ENCODE measurements at places on chromosomes 3 and 15.

GRCh38 chr15:98174286-98174685, 213.8 kb downstream of the ARRDC4 start:
- no peak for DNase-seq

- DNase-seq: no peak
These were observed 699.8 kb upstream of the GBE1 start for GRCh38 chr3:82461049-82461889.

- DNase-seq: no peak
These were observed 1.9 kb upstream of the DPH6 start for GRCh38 chr15:35547775-35548364.

DNA sequence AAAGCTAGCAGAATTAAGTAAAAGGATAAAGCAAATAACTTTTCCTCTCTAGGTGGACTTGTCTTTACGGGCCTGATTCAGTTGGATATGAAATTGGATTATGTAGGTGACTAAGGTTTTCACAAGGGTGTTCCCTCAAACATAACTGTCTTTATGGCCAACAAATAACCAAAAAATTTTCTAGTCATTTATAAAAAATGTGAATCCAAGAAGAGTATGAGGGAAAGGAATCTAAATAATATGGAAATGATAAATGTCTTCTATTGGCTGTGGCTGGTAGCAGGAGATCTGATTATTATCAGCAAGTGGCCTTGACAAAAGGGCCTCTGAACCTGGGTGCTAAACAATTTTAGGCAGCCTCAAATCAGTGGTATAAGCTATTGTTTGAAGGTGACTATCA, 594.0 kb upstream of the UBE2E2 start:
- no peak for DNase-seq

DNA sequence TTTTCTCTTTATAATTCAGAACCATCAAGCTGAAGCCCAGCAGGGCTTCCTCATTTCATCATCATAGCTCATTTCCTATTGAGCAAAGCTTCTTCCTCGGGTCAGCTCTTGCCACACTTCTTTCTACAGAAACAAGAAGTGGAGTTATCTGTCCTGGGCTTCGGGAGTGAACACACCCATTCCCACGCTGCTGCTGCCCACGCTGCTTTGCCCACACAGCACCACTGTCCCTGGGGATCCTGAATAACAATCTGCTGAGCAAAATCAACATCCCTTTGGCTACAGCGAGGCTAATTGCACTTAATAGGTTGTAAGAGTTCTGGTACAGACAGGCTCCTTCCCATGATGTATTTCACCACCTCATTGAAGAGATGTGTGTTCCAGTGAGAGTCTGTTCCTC, 23.7 kb downstream of the CEP19 start:
- no peak for DNase-seq

- DNase-seq: no peak
These were observed 24.2 kb downstream of the NBEAL2 start for GRCh38 chr3:47003461-47004368.

GRCh38 chr15:23467110-23467600, 20.1 kb upstream of the GOLGA6L2 start:
- DNase-seq: no peak

DNA sequence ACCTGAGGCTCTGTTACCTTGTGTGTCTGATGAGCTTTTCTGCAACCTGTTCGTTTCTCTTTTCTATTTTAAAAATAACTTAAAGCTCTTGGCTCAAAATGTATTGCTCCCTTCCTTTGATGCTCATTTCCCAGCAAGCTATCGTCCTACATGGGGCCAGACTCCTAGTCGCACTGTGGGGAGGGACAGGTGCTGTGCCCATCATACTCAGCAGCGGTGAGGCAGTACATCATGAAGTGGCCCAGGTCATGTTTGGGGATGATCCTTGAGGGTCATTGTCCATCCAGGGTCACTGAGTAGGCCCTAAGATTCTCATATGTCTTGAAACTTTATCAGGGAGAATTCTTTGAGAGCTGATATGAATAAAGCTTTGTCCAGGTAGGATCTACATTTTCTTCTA, 41.1 kb downstream of the PTH1R start:
- no peak for DNase-seq

DNA sequence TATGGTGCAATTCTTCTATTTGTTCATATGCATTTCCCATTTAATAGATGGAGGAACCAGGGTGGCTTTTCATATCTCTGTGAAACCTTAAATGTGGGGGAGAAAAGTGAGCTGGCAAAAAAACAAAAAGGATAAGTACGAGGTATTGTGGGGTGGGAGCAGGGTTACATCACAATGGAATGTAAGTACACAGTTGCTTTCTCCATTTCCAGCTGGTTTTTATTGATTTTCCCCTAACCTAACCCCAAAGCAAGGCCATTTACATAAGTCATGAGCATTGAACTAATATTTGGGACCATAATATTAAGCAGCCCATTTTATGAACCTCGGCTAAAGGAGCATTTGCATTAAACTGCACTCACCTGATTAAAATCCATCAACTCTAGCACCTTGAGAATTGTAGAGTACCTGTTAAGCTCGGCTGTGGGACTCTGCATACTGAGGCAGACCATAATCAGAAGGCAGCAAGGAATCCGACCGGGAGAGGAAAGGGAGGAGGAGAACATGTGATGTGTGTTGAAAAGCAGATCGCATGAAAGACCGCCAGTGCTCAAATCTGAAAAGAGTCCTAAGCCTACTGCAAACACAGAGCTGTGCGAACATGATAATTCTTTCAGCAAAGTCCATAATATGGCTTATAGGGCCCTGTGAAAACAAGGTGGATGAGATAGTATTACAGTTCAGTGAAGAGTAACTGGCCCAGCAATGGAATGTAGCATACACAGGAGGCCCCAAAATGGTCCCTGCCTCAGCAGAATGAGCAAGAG, 513.4 kb downstream of the FHIT start:
- no peak for DNase-seq

GRCh38 chr15:82137261-82137660, 91.4 kb upstream of the MEX3B start:
- no peak for DNase-seq

GRCh38 chr15:98927022-98927421, 80.6 kb downstream of the PGPEP1L start:
- DNase-seq: no peak

GRCh38 chr15:77844798-77845446, 212.2 kb upstream of the LINGO1 start:
- no peak for DNase-seq

DNA sequence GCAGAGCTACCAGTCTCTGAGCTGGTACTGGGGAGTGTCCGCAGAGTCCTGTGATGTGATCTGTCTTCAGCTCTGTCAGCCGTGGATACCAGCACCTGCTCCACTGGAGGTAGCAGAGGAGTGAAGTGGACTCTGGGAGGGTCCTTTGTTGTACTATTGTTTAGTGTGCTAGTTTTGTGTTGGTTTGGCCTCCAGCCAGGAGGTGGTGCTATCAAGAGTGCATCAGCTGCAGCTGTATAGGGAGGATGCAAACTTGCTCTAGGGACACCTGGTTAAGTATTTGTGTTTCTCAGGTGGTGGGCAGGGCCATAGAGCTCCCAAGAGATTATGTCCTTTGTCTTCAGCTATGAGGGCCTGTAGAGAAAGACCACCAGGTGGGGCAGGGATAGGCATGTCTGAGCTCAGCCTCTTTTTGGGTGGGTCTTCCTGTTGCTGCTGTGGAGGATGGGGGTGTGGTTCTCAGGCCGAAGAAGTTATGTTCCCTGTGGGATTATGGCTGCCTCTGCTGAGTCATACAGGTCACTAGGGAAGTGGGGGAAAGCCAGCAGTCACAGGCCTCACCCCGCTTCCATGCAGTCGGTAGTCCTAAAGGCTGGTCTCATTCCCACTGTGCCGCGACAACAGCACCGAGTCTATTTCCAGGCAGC, 443.2 kb upstream of the TBL1XR1 start:
- peak; percentile 9 for DNase-seq

DNA sequence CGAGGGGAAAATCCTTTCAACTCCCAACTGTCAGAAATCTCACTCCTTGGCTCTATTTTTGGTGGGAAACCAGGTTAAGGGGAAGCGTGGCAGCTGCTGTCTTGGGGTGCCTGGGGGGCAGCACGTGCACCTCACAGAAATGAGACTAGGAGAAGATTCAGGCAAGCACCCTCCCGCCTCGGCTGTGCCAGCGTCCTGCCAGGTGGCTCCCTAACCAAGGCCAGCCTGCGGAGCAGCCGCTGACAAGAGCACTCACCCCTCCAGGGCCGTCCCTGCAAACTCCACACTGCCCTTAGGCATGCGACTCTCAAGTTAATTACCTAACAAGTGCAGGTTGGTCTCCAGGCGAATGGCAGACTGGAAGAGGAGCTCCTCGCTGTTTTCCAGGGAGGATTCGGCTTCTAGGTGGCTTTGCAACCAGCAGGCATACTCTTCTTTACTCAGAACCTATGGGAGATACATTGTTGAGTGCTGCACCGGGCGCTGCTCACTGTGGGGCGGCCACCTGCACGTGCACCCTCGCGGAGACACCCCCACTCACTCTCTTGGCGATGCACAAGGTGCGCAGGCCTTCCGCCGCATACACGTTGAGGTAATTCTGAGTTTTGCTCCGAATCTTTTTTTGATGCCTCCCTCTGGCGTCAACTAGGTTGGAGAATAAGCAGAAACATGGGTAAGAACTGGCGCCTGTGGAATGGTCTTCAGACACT, 155.3 kb downstream of the ATP10A start:
- DNase-seq: no peak

GRCh38 chr3:132543011-132543739, 53.9 kb upstream of the ACKR4 start:
- no peak for DNase-seq

- no peak for DNase-seq
These were observed 175.4 kb downstream of the ANXA2 start for GRCh38 chr15:60222404-60222803.

- DNase-seq: no peak
These were observed 4.2 kb downstream of the TEX264 start for GRCh38 chr3:51675201-51675611.

DNA sequence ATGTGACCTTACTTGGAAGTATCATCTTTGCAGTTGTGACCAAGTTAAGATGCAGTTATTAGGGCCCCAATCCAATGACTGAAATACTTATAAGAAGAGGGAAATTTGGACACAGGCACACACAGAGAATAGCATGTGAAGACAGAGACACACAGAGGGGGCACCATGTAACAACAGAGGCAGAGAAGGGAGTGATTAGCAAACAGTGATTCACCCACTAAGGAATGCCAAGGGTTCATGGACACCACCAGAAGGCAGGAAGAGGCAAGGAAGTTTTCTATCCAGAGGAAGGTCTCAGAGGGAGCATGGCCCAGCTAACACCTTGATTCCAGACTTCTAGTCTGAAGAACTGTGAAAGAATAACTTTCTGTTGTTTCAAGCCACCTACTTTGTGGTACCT, 25.0 kb downstream of the SIDT1 start:
- no peak for DNase-seq

DNA sequence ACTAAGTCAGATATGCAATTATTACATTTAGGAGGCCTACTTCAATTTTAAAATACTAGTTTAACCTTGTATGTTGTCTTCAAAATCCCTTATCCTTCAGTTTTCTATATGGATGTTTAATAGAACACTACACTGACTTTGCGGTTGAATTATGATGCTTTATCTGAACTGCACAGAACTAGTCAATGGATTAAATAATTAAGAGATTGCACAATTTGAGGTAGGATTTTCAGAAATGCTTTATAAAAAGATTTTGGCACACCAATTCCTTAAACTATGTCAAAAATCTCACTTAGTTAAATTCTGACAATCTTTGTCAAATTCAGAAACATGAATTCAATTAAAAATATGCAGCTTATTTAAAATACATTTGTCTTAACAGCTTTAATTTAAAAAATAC, 28.1 kb downstream of the ATOSA start:
- no peak for DNase-seq

DNA sequence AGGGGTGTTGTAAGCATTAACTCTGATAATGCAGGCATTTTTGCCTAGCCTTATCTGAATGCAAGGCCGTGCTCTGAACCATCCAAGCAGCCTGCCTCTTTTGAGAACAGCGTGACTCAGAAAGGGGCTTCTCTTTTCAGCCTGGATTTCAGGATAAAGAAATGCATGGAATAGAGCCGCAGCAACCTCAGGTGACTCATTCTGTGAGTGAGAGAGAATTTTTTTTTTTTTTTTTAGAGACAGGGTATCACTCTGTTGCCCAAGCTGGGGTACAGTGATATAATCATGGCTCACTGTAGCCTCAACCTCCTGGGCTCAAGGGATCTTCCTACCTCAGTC, 20.6 kb upstream of the PDE8A start:
- DNase-seq: no peak

DNA sequence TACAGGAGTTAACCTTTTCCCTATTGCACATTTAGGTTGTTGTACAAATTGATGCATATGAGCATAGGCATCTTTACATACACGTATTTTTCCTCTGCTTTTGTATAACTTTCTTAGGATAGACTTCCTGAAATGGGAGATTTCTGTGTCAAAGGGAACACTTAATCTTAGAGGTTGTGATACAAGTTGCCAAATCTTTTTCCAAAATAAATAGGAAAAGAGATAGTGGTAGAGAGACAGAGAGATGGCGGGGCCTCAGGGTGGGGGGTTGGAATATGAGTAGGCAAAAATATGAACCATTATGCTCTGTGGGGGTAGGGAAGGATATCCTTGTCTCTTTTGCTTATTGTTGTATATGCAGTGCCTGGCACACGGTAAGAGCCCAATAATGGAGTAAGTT, 70.7 kb upstream of the UBE2E1 start:
- DNase-seq: no peak

DNA sequence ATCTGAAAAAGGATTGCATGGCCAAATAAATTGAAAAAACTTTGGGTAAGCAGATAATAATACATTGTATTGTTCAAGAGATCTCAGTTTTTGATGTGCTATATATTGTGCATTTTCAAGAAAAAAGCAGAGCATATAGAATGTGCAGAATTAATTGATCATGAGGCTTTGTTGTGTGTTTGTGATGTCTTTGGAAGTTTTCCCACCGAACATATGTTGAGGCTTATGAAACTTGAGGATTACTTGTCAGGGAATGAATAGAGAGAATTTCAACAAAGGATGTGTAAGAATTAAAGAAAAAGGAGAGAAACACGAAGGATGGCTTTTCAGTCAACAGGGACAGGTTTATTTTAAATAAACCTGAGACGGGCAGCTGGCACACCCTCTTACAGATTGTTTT, 232.5 kb upstream of the POU1F1 start:
- no peak for DNase-seq

GRCh38 chr3:159501029-159501428, 487.6 kb upstream of the IL12A start:
- no peak for DNase-seq

GRCh38 chr3:158725348-158726011, 6.8 kb downstream of the RARRES1 start:
- DNase-seq: no peak

DNA sequence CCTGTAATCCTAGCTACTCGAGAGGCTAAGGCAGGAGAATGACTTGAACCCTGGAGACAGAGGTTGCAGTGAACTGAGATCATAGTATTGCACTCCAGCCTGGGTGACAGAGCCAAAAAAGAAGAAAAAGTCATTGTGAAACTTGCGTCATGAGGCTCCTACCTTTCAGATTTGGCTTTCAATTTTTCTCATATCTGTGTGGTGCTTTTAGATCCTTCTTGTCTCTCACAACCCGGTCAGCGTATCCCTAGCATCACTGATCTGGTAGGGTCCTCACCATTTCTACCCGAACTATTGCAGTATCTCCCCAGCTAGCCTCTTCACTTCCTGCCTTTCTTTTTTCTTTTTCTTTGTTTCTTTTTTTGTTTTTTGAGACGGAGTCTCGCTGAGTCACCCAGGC, 21.6 kb upstream of the GCNT3 start:
- no peak for DNase-seq

GRCh38 chr3:125367403-125368230, 7.5 kb downstream of the ZNF148 start:
- no peak for DNase-seq

GRCh38 chr3:170499562-170500156, 81.0 kb downstream of the CLDN11 start:
- DNase-seq: no peak

GRCh38 chr3:48369693-48370332, 2.2 kb upstream of the FBXW12 start:
- no peak for DNase-seq

Data from NCI-H187 (cell line).